ENCODE measurements at places on chromosomes 2 and 18.
A peak's percentile ranks its signal among the peaks of the same experiment; 100 is the strongest.

GRCh38 chr18:4640349-4641012, 185.4 kb upstream of the DLGAP1 start:
- DNase-seq: no peak

GRCh38 chr18:23355206-23355605, 97.9 kb upstream of the RIOK3 start:
- no peak for DNase-seq

DNA sequence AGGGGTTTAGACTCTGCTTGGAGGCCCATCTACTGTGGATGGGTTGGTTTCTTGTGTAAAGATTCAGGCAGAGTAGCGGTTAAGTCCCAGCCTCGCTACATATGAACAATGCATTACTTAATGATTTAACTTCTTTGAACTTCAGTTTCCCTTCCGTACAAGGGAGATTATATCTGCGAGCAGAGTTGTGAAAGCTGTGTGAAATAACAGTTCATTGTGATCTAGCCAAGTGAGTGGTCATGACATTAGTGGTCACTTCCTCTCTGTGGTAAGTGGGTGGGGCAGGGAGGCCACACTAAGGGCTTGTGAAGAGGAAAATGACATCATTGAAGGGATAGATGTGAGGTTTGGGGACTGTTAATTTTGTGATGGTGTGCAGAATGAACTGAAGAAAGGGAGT, 14.1 kb upstream of the MEX3C start:
- DNase-seq: peak; percentile 21

DNA sequence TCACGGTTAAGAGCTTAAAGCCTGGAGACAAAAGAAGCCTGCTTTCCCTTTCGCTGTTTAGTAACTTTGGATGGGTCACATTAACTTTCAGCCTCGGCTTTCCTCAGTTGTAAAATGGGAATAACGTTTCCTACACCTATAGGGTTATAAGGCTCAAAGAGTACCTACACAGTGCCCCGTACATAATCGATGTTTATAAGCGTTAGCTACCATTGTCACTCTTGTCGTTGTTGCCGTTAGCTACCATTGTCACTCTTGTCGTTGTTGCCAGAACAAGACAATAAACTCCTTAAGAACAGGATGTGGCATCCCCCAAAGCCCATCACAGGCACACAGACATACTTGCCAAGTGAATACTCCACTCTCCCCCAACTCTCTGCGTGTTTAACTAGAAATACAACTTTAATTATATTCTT, 901 bp upstream of the MFSD6 start:
- no peak for DNase-seq

- DNase-seq: no peak
Observed at GRCh38 chr2:13034861-13035260, 318.1 kb downstream of the TRIB2 start.

DNA sequence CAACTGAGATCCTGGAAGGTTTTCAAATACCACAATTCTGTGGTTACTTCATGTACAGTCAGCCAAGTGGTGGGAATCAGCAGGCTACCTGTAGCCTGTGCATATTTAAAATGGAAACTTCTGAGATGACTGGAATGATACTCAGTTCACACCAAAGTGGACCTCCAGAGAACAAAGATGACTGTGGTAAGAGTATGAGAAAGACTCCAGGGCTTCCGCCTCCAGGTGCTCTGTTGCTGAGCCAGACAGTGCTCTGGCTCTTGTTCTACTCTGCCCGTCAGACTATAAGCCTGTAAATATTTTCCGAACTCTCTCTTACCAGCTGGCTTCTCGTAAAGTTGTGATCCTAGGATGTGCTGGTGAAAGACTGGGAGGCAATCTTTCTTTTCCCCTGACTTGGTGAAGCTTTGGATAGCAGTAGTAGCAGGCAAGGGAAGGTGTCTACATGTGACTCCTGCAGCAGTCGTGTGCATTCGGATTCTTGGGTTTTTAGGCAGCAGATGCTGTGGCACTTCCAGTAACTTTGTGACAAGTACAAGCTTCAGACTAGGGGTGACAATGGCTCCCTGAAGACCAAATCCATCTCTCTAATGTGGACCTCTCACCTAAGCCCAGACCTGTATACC, 23.1 kb downstream of the ST3GAL5 start:
- DNase-seq: peak; percentile 22

- DNase-seq: peak; percentile 66
Observed at GRCh38 chr2:174606336-174606735, 8.7 kb upstream of the WIPF1 start.

GRCh38 chr18:26963292-26963691, 97.8 kb upstream of the AQP4 start:
- DNase-seq: no peak

- DNase-seq: no peak
Observed at GRCh38 chr2:233468047-233468740, 98.4 kb downstream of the USP40 start.

DNA sequence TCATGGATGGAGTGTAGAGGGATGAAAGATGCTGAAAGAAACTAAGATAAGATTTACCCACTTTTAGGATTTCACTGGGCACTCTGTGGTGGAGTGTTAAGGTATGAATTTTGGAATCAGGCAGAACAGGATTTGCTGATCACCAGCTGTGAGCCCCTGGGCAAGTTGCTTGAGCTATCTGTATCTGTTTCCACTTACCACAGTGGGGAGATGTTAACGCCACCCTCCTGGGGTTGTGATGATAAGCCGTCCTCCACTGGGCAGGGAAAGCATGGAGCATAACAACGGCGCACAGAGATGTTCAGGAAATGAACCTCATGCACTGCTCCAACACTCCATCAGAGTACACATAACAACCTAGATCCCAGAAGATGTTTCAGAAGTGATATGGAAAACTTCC, 160.6 kb downstream of the MTCL1 start:
- DNase-seq: no peak

- DNase-seq: no peak
Observed at GRCh38 chr2:232816657-232817056, 40.3 kb upstream of the KCNJ13 start.

DNA sequence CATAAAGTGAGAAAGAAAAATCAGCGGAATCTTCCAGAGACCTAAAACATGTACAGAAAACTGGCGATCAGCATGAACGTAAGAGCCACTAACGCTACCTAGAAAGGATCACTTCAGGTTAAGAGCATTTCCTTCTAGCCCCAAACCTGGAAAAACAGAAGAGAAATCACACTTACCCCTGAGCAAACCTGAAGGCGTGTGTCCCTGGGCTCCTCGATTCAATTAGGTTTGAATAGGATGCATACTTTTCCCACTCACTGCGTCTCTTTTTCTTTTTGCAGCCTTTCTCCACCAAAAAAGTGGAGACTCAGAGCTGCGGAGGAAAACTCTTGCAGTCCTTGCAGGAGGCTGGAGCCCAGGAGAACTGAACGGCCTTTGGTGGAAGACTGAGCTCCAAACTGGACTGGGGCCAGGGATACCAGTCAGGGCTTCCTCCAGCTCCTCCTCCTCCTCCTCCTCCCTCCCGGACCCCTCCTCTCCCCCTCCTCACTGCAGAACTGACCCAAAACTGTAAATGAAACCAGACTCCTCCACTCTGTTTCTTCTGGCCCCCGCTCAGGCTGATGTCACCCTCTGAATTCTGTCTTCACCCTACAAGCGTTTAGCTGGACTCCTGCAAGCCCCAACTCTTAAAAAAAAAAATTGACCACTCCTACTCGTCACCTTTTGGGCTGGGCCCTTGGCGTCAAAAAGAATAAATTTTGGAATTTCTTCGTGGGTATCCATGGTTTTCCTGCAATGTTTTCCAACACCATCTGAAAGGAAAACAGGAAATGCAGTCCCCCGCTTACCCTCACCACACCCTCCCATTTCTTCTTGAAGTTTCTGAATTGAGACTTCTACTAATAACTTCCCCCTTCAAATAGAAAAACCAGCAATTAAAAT, at the start of gene COL6A3:
TSS of gene COL6A3 (minus strand) at position 388 of the 885 bp plus-strand sequence. CDS start 17,347 bp downstream, outside the sequence.
- DNase-seq: no peak

- DNase-seq: no peak
Observed at GRCh38 chr18:446941-447560, 53.5 kb downstream of the COLEC12 start.

DNA sequence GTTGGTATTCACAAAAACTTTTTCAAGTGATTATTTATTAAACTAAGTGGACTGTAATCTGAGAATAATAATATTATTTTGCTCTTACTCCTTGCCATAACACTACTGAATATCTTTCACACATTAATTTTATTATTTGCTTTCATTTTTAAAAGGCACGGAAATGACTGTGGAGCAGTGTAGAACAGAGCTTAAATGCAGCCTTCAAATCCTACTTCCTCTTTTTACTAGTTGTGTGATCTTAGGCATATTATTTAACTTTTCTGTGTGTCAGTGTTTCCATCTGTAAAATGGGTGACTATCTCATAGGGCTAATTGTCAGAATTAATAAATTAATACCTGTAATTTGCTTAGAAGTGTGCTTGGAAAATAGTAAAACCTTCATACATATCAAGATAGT, 55.5 kb upstream of the SLC8A1 start:
- DNase-seq: no peak

DNA sequence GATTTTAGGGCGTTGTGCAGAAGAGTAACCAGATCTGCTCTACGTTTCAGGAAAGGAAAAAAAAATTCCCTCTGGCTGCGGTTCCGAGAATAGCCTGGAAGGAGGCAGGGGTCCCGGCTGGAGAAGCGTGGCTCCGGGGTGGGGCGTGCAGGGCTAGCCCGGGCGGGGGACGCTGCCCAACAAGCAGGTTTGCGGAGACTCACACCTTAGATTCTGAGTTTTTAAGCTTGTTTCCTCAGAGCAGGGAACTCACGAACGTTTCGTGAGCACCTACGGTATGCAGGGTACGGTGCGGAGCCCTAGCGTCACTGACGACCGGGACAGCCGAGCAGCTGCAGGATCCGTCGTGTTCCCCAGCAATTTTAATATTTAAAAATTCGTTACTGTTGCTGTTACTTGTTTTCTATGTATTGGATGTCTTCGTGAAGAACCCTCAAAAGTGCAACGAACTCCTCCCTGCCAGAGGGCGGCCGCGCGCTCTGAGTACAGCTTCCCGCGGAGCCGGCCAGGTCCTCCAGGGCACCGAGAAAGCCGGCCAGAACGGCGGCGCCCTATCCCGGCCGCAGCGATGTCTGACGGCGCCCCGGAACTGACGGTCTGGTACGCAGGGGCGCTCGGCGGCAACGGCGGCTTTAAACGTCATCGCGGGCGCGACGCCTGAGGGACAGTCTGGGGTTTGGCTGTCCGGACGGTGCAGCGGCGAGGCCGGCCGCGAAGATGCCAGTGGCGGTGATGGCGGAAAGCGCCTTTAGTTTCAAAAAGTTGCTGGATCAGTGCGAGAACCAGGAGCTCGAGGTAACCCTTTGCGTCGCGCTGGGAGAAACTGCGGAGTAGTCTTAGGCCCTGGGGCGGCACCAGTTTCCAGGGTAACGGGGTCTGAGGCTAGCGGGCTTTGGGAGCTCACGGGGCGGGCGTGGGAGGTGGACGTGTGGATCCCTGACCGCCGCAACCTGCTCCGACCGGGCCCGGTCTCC, at the start of gene COPS8:
TSS of gene COPS8 (plus strand) at position 642 of the 974 bp plus-strand sequence. CDS start at position 718, 76 bp downstream.
- DNase-seq: peak; percentile 80

DNA sequence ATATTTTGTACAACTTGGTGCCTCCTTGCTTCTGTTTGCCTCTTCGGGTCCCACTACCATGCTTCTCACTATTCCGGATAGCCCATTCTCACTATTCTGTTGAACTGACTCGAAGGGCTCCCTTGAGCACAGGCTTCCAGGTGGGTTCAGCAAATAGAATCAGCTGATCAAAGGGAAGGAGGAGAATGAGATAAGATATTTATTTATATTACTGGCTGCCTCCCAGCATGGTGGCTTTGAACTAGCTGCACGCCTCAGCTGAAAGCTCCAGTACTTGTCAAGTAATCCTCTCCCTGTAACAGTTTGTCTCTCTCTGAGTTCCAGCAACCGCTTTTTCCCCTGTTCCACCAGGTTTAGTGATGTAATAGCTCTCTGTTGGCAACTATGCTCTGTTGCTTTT, 187.8 kb upstream of the HNRNPA3 start:
- DNase-seq: no peak

- peak; percentile 37 for DNase-seq
Observed at GRCh38 chr2:158782616-158783015, 12.5 kb upstream of the DAPL1 start.

DNA sequence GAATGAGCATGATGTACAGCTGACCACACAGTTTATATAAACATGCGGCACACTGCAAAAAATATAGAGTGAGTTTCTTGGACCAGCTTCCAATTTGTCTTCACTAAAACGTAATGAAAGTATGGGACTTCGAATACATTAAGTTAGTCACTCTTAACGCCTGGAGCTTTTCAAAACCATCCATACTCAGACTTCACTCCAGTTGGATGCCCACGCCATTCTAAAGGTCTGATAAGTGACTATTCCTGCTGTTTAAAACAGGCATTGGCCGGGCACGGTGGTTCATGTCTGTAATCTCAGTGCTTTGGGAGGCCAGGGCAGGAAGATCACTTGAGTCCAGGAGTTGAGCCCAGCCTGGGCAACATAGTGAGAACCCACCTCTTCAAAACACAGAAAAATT, 84.6 kb downstream of the MYL12B start:
- no peak for DNase-seq

- no peak for DNase-seq
Observed at GRCh38 chr2:157508676-157509075, 64.8 kb upstream of the CYTIP start.

GRCh38 chr2:224938651-224939182, 103.6 kb downstream of the DOCK10 start:
- DNase-seq: no peak

DNA sequence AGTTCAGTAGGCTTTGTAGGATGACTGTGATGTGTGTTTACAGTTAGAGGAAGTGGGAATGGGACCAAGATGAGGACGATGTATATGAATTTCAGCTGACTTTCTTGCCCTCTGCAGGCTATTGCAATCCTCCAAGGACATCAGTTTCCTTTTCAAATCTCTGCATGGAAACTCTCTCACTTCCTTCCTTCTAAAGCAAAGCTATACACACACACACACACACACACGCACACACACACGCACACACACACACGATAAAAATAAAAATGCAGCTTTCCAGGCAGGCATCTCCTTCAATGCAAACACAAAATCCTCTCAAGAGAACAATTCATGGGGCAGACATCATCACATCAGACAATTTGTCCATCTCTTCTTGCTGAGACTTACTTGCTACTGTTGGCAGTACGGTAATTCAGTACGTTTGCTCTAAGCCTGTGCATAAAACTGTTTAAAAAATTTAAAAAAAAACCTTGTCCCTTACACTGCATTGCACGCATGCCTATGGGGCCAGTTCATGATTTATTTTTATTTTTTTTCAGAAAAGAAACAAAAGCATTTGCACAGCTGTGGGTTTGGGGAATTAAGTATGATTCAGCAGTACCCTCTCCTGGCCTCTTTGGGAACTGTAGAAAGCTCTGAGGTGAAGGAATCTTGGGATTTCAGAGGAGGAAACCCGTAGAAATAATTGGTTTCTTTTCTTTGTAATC, 27.1 kb upstream of the ICOS start:
- DNase-seq: peak; percentile 18

GRCh38 chr2:23475036-23475435, 90.1 kb downstream of the KLHL29 start:
- no peak for DNase-seq

- DNase-seq: peak; percentile 58
Observed at GRCh38 chr2:231364961-231365810, 30.3 kb upstream of the B3GNT7 start.

GRCh38 chr2:60423505-60423904, 129.9 kb downstream of the BCL11A start:
- DNase-seq: no peak

Measured in RCC 7860 (cell line).